ENCODE measurements at places on chromosomes 13 and 19.
A peak's percentile ranks its signal among the peaks of the same experiment; 100 is the strongest.

GRCh38 chr13:20728579-20729311, 25.2 kb downstream of the IL17D start:
- DNase-seq = no peak

GRCh38 chr13:98050041-98050466, 92.8 kb upstream of the FARP1 start:
- DNase-seq = no peak

GRCh38 chr13:29936956-29937355, 86.5 kb upstream of the UBL3 start:
- DNase-seq = no peak

GRCh38 chr13:98802559-98802958, 50.1 kb upstream of the SLC15A1 start:
- DNase-seq = no peak

DNA sequence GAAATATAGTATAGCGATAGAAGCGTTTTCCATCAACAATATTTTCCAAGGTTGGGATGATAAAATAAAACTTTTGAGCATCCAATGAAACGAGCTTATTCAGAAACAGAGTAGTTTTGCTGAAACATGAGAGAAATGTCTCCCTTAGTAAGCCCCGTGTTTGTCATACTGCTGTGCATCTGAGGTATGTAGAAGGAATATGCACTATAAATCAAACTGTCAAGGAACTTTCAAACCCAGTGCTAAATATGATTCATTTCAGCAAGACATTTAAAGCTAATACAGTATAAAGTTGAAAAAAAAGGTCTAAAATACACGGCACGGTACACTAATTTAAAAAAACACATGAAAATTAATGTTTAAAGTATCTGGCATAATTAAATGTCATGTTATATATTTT, 546.2 kb downstream of the SLITRK5 start:
- DNase-seq = no peak

GRCh38 chr19:35844482-35845214, 7.7 kb downstream of the NPHS1 start:
- no peak for DNase-seq

DNA sequence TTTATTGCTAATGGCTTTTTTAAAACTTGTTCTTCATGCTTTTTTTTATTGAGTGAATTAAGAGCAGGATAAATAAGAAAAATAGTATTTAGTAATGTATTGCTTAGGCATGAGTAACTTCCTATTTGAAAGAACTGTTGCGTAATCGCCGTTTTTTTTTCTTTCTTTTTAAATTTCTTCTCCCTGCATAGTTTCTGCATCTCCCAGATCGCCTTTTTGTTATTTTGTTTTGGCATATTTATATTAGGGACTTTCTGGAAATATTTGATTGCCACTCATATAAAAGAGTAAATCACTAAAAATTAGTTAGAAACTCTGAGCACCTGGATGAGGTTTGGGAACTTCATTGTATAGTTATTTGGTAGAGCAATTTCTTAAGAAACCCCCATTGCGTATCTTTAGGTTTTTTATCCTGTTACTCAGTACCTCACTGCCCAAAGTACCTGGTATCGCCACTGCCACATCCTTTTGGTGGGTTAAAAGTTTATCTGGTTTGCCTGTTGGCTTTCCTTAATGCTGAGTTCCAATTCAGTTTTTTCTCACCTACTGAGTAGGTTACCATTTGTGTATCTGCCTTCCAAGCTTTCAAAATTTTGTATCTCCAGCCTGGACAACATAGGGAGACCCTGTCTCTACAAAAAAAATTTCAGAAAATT, 36.2 kb upstream of the LPAR6 start:
- DNase-seq = peak; percentile 52

GRCh38 chr19:21221693-21222092, 79.9 kb downstream of the ZNF431 start:
- no peak for DNase-seq

Measured in activated CD8-positive, alpha-beta T cell treated with anti-CD3 and anti-CD28 coated beads, Interleukin-2, amount 10 ng/mL, durations not matched to agents 7 days and 5 days (primary cell).